Chondrocyte (in vitro differentiated cells): ENCODE measurements at places on chromosomes 2 and 18. TPM values are rescaled to one million over a fixed set of nuclear protein-coding genes. Genes with fewer than 3 reads are reported as not detected.

DNA sequence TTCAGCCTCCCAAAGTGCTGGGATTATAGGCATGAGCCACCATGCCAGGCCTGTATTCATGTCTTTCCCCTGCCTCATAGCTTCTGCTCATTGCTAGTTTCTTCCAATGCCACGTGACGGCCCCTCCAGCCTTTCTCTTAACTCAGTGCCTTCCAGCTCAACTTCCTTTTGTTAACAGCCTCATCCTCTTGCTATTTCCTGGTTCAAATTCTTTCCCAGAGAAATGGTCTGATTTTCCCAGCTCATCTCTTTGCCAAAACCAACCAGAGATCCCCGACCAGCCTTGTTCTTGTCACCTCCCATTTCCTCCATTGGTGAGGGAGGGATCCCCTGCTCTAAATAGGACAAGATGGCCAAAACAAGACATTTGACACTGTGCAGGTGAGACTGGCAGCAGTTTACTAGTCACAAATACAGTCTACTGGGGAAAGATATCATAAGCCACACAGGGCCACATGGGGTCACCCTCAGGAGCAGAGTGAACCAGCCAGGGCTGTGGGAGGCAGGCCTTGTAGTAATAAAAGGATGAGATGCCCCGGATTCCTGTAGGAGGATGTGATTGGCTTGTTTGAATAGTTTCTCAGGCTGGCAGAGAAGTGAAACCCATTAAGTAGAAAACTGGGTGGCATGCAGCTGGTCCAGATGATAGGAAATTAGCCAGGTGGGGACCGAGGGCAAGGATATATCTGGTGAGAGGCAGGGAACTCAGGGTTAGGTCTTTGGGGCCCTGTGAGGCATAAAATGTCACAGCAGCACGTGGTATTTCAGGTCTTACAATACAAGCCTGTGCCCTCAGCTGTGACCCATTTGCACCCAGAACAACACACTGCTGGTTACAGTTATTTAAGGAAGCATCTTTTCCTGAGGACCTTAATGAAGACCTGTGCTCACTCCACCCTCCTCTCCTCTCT lies 6.4 kb downstream of the CD207 start:
- no peak for DNase-seq

DNA sequence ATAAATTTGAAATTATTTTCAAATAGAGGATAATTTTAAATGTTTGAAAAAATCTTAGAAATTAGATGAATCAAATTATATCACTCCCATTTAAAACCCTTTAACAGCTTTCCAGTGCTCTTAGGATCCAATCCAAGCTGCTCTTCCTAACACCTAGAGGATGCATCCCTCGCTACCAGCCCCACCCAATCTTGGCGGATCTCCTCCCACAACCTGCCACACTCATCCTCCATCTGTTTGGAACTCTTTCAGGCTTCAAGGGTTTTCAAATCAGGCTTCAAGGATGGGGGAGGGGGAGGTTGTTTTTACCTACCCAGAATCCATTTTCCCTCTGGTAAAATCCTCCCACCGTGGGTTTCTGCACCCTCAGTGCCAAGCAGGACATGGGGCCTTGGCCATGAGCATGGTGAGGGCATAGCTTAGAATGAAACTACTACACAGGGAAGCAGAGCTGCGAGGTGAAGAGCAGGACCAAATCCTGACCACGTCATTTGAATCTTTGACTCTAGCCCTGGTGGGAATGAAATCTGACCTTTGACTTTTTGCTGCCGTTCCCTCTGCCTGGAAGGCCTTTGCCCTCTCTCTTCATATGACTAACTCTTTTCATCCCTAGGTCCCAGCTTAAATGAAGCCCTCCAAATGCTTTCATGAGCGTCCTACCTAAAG lies 113.0 kb upstream of the MAPRE2 start:
- DNase-seq, result no peak

DNA sequence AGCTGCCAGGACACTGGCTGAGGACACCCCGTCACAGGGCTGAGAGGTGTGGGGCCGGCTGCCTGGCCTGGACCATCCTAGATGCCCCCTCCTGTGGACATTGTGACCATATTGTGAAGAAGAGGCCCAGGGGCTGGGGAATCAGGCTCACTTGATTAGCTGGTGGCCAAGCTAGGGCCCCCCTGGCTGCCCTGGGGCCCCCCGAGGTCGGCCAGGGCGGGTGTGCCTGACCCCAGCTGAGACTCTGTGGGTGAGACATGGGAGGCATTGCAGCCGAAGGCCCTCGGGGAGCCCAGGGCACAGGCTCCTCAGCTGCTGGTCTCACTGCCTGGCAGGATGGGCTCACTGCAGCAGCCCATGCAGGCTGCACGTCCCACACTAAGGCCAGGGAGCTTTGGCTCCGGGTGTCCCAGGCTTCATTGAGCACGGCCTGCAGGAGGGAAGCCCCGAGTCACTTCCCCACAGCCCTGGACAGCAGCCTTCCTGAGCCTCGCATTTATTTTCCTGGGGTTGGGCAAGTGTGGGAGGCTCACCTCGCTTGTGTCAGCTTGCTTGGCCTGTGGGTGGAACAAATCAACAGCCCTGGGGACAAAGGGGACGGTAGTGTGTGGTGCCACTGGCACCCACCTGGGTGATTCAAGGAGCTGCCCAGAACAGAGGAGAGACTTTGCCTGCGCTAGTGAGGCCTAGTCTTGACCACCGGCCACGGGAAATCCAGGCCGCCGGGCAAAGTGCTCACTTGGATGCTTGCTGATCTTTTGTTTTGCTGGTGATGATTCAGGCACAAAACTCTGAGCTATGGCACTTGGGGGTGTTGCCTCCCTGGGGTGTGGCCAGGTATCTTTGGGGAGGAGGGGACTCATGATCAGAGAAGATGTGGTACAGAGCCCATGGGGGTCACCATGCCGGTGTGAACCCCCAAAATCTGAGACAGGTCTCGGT lies 1.3 kb downstream of the GAL3ST2 start:
- peak; percentile 72 for DNase-seq

DNA sequence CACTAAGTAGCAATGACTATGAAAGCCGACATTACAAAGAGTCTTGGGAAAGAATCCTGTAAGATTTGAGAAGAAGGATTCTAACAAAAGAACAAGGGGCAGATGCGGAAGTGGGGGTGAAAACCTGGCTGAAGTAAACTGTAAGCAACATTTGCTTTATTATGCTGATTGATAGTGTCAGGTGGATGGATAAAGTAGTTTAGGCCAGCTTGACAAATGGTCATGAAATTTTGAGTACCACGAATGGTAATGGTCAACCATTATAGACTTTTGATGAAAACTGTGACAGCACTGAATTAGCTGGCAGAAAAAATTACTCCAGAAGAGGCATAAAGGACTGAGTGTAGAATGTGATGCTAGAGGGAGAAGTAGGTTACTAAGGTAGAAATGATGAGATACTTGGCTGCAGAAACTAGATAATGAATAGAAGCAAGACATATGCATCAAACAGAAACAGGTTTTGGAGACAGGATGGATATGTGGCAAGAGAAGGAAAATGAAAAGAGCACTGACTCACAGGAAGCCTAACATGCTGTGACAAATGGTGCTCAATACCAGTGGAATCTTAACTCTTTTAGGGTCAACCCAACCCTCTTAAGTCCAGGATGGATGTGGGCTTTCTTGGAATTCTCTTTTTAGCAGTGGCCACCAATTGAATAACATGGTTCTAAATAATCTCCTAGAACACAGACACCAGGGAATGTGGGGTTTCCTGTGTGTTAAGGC lies 6.8 kb downstream of the THUMPD2 start:
- no peak for DNase-seq

DNA sequence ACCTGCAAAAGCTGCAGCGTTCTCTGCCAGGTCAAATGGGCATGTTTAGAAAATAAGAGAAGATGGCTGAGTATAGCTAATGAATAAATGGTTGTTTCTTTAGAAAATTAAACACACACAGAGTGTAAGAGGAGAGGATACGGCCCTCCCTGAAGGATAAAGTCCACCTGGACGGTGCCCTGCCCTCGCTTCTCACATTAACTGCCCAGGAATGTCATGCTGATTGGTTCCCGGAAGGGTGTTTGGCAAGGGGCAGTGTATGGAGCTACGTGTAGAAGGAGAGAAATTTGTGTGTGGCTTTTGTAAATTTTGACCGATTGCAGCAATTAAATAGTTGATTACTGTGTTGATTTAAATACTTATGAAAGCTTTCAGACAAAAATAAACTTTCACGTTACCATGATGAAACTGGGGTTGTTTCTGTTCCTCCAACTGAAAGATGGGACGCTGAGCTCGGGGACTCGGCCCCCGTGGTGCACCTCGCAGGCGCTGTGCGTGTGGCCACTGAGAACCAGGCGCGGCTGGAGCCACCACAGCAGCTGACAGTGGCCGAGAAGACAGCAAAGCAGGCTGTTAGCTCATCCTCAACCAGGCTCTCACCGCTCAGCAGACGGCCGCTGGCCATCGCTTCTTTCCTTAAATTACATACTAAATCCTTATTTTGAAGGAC lies 22.7 kb downstream of the MPPE1 start:
- no peak for DNase-seq

DNA sequence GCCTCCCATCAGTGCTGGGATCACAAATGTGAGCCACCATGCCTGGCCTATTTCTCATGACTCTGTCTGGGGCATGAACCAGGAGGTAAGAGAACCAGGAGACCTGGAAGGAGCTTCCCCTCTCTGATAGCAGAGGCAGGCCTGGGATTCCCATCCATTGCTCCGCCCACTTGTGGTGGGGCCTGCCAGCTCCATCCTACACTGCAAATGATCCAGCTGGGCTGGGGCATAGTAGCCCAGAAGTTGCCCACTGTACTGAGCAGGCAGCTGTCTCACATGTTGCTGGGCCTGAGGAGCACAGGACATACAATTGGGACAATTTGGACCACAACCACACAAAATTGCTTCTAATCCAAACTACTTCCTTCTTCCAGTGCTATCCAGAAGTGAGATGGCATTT lies 91.0 kb downstream of the MARCHF4 start:
- DNase-seq, result no peak

GRCh38 chr2:198098918-198099317 lies 294.5 kb downstream of the PLCL1 start:
- DNase-seq, result no peak

- DNase-seq, result no peak
These were observed 129.9 kb downstream of the BCL11A start for GRCh38 chr2:60423505-60423904.

DNA sequence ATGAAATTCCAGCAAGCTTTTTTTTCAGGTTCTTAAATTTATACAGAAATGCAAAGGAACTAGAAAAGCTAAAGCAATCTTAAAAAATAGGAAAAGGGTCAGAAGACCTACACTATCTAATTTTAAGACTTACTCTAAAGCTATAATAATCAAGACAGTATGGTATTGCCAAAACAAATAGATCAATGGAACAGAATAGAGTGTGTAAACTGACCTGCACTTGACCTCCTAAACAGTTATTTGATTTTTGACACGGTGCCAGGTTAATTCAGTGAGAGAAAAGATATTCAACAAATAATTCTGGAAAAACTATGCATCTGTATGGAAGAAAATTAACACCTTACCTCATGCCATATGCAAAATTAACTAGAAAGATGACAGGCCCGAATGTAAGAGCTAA lies 73.6 kb downstream of the OLA1 start:
- no peak for DNase-seq

DNA sequence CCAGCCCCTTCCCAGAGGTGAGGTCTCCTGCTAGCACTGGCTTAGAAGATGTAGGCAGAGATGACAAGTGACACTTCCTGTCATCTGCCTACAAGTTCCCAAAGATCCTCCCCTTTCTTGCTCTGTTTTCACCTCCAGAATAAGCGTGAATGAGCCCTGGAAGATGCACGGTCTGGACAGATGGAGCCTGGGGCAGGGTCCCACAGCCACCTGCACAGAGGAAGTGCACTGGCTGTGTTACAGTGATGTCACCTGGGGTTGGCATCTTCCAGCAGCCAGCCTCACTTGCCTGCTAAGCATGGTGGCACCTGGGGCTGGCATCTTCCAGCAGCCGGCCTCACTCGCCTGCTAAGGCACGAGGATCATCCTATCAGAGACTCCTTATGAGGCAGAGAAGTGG lies 32.3 kb downstream of the TMEM18 start:
- no peak for DNase-seq

- DNase-seq, result no peak
These were observed 39.4 kb downstream of the COBLL1 start for GRCh38 chr2:164802095-164802707.

Gene PTPRN
- total RNA-seq, result 0.67 to 0.87 TPM (median 0.80 TPM) in 3 replicates

Gene GPATCH11
- 6.4 to 9.0 TPM (median 7.0 TPM) in 3 replicates for total RNA-seq
